Stimulated activated CD8-positive, alpha-beta memory T cell treated with anti-CD3 and anti-CD28 coated beads, Interleukin-15, amount 100 ng/mL, for 24 hours (primary cell): ENCODE measurements at places on chromosomes 13 and 19.

- no peak for DNase-seq
Measured at GRCh38 chr13:112894423-112894672, 74.7 kb upstream of the MCF2L start.

GRCh38 chr13:54018485-54018884 is 989.9 kb downstream of the OLFM4 start:
- DNase-seq = no peak

DNA sequence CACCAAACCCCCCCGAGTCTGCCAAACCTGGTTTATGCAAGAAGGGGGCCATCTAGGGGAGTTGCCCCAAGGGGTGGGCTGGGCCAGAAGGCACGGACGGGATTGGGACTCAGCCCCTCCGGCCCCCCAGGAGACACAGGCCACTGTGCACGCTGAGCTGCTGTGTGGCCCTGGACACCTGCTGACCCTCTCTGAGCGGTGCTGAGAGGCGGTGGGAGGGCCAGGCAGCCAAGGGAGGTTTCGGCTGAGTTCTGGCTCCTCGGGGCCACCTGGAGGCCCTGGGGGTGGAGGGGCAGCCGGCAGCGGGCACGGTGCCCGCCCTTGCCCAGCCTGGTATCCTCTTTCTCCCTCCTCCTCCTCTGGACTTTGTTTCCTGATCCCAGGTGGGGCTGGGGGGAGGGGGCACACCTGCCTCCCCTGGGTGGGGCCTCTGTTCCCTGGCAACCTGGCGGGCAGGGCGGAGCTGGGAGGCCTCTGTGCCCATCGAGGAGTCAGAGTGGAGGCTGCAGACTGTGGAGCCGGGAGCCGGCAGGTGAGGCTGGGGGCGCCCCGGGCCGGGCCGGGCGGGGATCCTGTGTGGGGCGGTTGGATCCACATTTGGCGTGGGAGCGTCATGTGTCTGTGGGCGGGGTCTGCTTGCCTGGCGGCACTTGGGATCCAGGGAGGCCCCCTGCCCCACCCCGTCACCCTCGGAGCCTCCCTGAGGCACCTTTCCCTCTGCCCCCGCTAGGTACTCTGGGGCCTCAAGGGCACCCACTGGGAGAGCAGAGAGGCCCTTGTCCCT is at the start of gene MISP:
Gene MISP, plus strand, starts transcription at position 473 of the 784 bp plus-strand sequence. CDS start 5,835 bp downstream, outside the sequence.
- no peak for DNase-seq

GRCh38 chr19:7870571-7871436 is 3.4 kb downstream of the PRR36 start:
- no peak for DNase-seq

DNA sequence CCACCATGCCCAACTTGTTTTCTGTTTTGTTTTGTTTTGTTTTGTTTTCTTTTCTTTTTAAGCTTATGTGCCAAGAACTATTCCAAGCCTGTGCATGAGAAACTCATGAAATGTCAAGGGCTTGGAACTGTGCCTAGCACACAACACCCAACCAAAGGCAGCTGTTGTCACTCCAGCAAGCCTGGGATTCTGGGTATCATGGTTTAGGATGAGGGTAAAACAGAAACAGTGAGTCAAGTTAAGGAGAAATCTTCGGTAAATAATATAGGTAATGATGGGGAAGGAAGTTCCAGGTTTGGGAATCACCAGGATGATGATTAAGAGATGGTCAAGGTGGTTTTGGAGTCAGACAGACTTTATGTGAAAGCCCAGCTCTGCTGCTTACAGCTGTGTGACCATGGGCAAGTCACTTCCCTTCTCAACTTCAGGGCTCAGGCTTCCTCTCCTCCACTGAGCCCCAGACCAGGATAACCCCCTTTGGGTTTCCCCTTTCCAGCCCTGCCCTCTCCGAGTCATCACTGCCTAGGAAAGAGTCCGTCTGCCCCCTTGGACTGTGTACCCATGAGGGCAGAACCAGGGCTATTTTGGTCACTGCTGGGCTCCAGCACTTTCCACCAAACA is 5.0 kb downstream of the PVR start:
- DNase-seq = no peak

- no peak for DNase-seq
Measured at GRCh38 chr19:33376423-33376822, 2.9 kb downstream of the CEBPG start.

- no peak for DNase-seq
Measured at GRCh38 chr13:85277748-85278147, 521.5 kb downstream of the SLITRK6 start.

GRCh38 chr19:19567391-19567790 is 29.3 kb downstream of the CILP2 start:
- DNase-seq = no peak

DNA sequence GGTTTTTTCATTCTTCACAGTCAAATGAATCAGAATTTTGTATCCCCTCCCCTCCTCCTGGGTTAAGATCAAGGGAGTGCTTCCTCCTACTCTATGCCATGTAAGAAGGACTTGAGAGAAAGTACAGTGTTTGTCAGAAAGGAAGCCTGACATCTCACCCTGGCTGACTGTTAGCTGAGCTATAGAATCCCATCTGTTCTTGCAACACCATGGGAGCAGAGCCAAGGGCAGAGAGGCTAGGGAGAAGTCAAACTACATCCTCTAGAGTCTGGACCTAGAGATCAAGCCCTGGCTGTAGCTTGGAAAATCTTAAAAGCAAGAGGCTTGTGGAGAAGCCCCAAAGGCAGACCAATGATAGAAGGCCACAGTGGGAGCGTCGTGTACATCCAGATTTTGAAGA is 145.9 kb downstream of the OLFM4 start:
- DNase-seq = no peak
